ENCODE measurements at places on chromosomes 4 and X.

DNA sequence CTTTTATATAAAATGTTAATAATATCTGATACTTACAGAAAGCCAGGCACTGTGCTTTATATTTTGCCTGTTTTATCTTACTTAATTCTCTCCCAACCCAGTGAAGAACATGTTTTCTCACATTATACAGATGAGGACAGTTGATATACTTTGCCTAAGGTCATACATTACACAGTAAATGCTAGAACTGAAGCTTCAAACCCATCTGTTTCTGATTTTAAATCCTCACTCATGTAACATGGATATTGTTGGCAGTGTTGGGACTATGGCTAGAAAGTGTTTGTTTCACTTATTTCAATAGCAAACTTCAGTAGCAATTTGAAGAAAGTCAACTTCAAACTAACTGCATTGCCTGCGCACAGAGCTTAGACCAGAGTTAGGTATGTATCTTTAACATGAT is 57.4 kb downstream of the RAPGEF2 start:
- DNase-seq: no peak

- DNase-seq: no peak
Measured at GRCh38 chr4:162101337-162101736, 62.5 kb downstream of the FSTL5 start.

DNA sequence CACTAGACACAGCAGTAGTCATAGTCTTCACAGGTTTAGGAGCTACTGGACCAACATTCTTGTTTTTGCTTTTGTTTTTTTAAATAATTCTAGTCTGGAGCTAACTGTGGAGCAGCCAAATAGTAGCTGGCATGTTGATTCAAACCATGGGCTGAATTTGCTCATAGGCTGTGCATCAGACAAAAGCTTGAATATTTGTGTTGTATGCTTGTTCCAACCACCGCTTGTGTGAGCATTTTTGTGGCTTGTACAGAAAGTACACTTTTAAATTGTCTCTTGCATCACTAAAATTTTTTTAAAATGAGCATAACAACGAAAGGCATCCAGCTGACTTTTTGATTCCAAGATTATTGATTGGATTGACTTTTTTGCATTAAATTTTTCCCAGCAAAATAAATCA is 39.6 kb downstream of the CCNI start:
- no peak for DNase-seq

DNA sequence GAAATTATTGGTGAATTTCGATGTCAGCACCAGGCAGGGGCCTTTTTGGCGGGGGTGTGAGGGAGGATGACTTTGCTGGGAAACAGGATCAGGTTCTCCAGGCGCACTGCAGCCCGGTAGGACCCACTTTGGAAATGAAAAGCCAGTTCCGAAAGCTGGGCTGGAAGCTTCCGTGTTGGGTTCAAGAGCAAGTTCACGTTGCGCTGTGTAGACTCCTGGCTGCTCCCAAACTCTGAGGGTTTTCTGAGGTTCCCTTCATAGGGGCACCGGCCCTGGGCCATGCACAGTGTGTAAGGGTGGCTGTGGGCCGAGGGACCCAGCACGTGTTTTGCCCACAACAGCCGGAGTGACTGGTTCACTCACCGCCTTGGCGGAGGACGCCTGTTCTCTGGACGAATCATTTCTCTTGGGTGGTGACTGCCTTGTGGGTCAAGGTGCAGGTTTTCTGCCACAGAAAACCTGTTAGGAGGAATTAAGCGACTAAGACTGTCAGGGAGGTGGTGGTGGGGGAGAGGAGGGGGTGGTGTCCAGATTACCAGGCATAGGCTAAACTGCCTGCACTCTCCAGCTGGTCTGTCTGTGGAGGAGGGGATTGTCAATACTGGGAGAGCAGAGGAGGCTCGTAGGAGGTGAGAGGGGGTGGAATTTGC is 8.0 kb downstream of the SHOX start:
- DNase-seq: no peak

DNA sequence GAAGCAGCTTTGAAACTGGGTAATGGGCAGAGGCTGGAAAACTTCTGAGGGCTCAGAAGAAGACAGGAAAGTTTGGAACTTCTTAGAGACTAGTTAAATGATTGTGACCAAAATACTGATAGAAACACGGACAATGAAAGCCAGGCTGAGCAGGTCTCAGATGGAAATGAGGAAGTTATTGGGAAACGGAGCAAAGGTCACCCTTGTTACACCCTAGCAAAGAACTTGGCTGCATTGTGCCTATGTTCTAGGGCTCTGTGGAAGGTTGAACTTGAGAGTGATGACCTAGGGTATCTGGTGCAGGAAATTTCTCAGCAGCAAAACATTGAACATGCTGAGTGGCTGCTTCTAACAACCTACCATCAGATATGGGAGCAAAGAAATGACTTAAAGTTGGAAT is 50.8 kb upstream of the FBXW7 start:
- no peak for DNase-seq

GRCh38 chrX:45716750-45717149 is 516.1 kb upstream of the DIPK2B start:
- no peak for DNase-seq

- DNase-seq: no peak
Measured at GRCh38 chr4:185997296-185997695, 71.7 kb upstream of the TLR3 start.

- no peak for DNase-seq
Measured at GRCh38 chr4:153212736-153213135, 8.5 kb downstream of the TRIM2 start.

All from T-cell (primary cell).